ENCODE measurements at places on chromosomes 13 and 19.

DNA sequence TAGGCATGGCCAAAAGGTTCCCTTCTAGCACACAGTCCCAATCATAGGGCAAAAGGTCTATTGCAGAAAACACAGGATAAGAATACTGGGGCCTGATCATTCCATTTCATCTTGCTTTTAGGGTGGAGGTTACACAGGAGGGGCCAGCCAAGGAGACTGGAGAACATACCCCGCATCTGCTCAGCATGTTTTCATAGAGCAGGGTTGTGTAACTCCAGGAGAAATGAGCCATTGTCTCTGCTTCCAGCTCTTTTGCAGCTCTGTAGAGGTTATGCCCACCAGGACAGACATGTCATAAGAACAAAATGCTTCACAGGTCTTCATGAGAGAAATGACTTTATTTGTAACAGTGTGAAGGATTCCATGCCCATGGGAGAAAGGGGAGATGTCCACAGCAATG is 742.8 kb downstream of the DACH1 start:
- no peak overlapping the region for H3K27ac ChIP-seq
- no peaks in the 10 kb centered on the region for H3K4me1 ChIP-seq
- no peaks in the 10 kb centered on the region for H3K36me3 ChIP-seq
- DNase-seq = no peak
- H3K4me3 ChIP-seq = no peak overlapping the region
- H3K27me3 ChIP-seq = no peaks in the 10 kb centered on the region

DNA sequence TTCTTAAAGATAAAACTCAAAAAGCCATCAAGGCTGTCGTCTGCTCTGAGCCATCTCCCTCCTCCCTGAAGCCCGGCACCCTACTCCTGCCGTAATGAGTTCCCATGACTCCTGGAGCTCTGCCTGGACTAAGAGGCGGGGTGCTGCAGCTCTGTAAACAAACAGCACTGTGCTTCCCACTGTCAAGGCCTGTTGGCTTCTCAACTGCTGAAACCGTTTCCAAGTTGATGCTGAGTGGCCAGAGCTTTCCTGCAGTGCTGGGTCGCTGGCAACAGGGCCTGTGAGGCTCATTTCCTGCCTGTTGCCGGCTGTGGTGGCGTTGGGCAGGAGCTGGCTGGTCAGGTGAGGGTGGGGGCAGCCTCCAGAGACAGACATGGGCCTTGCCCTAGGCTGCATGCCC is 26.7 kb upstream of the ISYNA1 start:
- no peaks in the 10 kb centered on the region for H3K4me1 ChIP-seq
- no peaks in the 10 kb centered on the region for H3K27me3 ChIP-seq
- H3K27ac ChIP-seq = peak overlapping the region; percentile 77
- H3K36me3 ChIP-seq = no peaks in the 10 kb centered on the region

DNA sequence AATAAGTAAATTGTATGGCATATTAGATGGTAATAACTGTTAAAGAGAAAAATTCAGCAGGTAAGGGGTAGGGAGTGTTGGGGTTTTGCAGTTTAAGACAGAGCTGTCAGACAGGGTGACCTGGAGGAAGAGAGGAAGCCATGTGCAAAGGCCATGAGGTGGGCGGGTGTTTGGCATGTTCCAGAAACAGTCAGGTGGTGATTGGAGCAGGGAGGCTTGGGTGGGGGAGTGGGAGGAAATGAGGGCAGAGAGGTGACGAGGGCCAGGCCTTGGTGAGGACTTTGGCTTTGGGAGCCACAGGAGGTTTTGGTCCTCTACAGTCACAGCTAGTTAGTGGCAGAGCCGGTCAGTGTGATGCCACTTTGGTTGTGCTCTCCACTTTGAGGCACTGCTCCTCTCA is 20.1 kb downstream of the RYR1 start:
- no peaks in the 10 kb centered on the region for H3K4me1 ChIP-seq
- H3K27ac ChIP-seq = no peak overlapping the region
- no peaks in the 10 kb centered on the region for H3K36me3 ChIP-seq

DNA sequence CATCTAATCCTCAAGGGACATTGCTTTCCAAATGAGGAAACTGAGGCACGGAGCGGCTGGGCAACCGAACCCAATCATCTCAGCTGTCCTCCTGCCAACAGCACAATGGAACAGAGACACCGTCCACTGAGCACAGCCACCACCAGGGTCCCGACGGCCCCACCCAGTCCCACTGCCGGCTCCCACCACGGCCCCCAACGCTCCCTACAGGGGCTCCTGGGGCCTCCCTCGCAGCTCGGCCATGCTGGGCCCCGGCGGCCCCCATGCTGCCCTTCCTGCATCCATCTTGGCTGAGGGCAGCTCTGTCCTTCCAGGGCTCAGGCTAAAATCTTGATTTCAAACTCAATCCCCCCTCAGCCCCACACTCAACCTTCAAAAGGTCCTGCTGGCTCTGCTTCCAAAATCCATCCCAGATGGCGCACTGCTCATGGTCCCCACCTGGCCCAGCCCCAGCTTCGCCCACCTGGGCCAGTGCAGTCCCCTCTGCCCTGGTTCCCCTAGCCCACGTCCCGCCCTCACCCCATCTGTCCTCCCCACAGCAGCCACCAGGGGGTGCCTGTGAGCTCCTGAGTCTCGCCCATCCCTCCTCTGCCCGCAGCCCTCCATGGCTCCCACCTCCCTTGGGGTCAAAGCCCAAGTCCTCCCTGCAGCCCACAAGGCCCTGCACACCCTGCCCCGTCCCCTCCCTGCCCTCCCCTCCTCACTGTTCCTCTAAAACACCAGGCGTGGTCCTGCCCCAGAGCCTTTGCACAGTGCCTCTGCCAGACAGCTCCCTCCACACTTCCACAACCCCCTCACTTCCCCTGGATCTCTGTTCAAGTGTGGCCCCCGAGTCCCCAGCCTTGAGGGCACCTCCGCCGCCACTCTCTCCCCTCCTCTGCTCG is 7.9 kb downstream of the PIP5K1C start:
- H3K36me3 ChIP-seq = no peaks in the 10 kb centered on the region
- no peak overlapping the region for H3K27ac ChIP-seq
- H3K4me3 ChIP-seq = no peak overlapping the region
- H3K4me1 ChIP-seq = peaks cover 8% of the 10 kb centered on the region
- no peaks in the 10 kb centered on the region for H3K27me3 ChIP-seq

- peaks cover 6% of the 10 kb centered on the region for H3K4me1 ChIP-seq
- peaks cover 4% of the 10 kb centered on the region for H3K27me3 ChIP-seq
These were observed 65.4 kb downstream of the RUBCNL start for GRCh38 chr13:46321494-46322225.

DNA sequence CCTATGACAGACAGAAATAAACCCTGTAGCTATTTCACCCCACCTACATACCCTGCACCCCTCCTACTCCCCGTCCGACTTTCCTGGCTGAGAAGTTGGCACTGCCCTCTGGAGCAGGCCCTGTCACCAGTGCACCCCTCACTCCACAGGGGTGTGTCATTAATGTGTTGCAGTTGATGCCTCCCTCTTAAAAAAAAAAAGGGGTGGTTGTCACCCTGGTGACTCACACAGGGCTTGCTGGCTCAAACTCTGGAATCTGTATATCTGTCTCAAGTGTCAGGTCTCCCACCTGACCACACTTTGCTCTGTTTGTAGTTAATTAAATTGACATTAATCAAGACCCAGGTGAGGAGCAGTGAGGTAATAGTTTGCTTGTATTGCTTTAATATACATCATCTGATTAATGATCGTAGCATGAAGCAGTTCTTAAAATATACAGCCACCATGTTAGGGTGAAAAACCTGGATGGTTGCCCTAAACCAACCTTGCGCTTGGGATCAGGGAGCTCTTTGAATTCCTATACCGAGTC is 2.0 kb upstream of the GATAD2A start:
- H3K36me3 ChIP-seq = no peaks in the 10 kb centered on the region
- no peaks in the 10 kb centered on the region for H3K27me3 ChIP-seq
- H3K27ac ChIP-seq = peak overlapping the region; percentile 96
- DNase-seq = no peak

DNA sequence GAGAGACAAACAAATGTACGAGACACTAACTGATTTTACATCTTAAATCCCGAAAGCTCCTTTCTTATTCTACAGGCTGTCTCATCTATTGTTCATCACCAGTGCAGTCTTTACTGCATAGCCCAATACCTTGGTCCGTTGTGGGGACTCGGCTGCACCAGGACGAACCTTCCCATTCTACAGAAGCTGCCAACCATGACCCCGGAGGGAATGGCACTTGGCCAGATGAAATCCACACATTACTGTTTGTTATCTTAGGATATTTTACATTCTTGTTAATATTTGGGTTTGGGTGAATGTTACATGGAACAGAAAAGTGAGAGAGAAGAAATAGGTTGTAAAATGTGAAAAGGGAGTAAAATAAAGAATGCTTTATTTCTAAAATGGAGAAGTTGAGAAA is 195.1 kb downstream of the RFC3 start:
- no peak overlapping the region for H3K4me3 ChIP-seq
- H3K27ac ChIP-seq = no peak overlapping the region
- H3K36me3 ChIP-seq = no peaks in the 10 kb centered on the region
- no peaks in the 10 kb centered on the region for H3K4me1 ChIP-seq

- H3K4me1 ChIP-seq = peaks cover 48% of the 10 kb centered on the region
- H3K27ac ChIP-seq = peak overlapping the region; percentile 95
- no peak for DNase-seq
- no peaks in the 10 kb centered on the region for H3K27me3 ChIP-seq
These were observed 9.0 kb downstream of the SH3GL1 start for GRCh38 chr19:4391306-4391693.

- H3K4me3 ChIP-seq = no peak overlapping the region
- no peak for DNase-seq
- no peaks in the 10 kb centered on the region for H3K27me3 ChIP-seq
- peaks cover 9% of the 10 kb centered on the region for H3K4me1 ChIP-seq
- H3K36me3 ChIP-seq = no peaks in the 10 kb centered on the region
These were observed 769.1 kb downstream of the PCDH9 start for GRCh38 chr13:66461021-66461420.

GRCh38 chr19:13986348-13986904 is 19.7 kb downstream of the RFX1 start:
- DNase-seq = no peak
- peaks cover 18% of the 10 kb centered on the region for H3K4me1 ChIP-seq
- H3K27ac ChIP-seq = no peak overlapping the region

DNA sequence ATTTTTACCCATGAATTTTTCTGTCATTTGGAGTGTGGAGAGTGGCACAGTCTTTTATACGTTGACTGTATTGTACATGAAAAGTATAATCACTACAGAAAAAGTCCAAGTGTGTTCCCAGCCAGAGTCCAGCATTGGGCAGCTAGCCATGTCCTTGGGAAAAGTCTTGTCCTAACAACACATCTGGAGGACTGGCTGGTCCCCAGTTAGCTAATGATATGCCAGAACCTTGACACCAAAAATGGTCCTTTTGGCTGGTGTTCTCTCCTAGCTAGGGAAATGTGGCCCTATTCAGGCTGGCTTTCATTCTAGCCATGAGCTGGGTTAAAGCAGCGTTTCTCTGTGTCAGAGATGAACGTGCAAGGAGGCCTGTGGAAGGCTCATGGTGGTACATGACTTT is 98.9 kb downstream of the ESD start:
- peaks cover 40% of the 10 kb centered on the region for H3K36me3 ChIP-seq
- H3K27ac ChIP-seq = no peak overlapping the region
- H3K27me3 ChIP-seq = no peaks in the 10 kb centered on the region

- H3K27me3 ChIP-seq = no peaks in the 10 kb centered on the region
- H3K27ac ChIP-seq = peak overlapping the region; percentile 91
- H3K4me3 ChIP-seq = peak overlapping the region; percentile 47
- H3K36me3 ChIP-seq = peaks cover 48% of the 10 kb centered on the region
- peaks cover 21% of the 10 kb centered on the region for H3K4me1 ChIP-seq
These were observed 89.4 kb upstream of the RAP2A start for GRCh38 chr13:97344265-97345175.

Data from type B pancreatic cell (in vitro differentiated cells).